Fibroblast of lung (primary cell): ENCODE measurements at places on chromosomes 3 and 15. TPM values are rescaled to one million over a fixed set of nuclear protein-coding genes. Genes with fewer than 3 reads are reported as not detected.

Gene CKMT1B
- total RNA-seq, result not detected in 2 replicates

Gene ATP8B4
- 7.4 and 19.5 TPM in 2 replicates for total RNA-seq

Gene CPNE4
- 0.17 TPM in 1 of 2 replicates, not detected in the other for total RNA-seq

Gene MAN2A2
- 18.2 and 36.0 TPM in 2 replicates for total RNA-seq

Gene POTEB
- total RNA-seq, result not detected in 2 replicates

Gene CFAP92
- under 0.01 TPM in 1 of 2 replicates, not detected in the other for total RNA-seq

Gene SERINC4
- under 0.01 and 0.17 TPM in 2 replicates for total RNA-seq

Gene CD96
- total RNA-seq, result under 0.01 TPM in 1 of 2 replicates, not detected in the other

Gene ZIC4
- total RNA-seq, result not detected in 2 replicates

Gene METTL6
- total RNA-seq, result 37.3 and 40.8 TPM in 2 replicates

Gene COL6A6
- total RNA-seq, result under 0.01 and 0.83 TPM in 2 replicates

Gene BFSP2
- not detected in 2 replicates for total RNA-seq

Gene RARB
- 9.4 and 10.3 TPM in 2 replicates for total RNA-seq

Gene CPEB1
- 24.9 and 62.3 TPM in 2 replicates for total RNA-seq

Gene RETNLB
- total RNA-seq, result not detected in 2 replicates

Gene SENP8
- total RNA-seq, result 2.6 and 3.0 TPM in 2 replicates

Gene TRPM1
- total RNA-seq, result not detected in 2 replicates

Gene SPRED1
- 31.6 and 39.0 TPM in 2 replicates for total RNA-seq

Gene CCK
- 0.33 and 1.0 TPM in 2 replicates for total RNA-seq

Gene GRK7
- under 0.01 TPM in 1 of 2 replicates, not detected in the other for total RNA-seq

Gene SKOR1
- under 0.01 and 0.17 TPM in 2 replicates for total RNA-seq

Gene FBN1
- 260 and 446 TPM in 2 replicates for total RNA-seq

Gene DNAJC17
- total RNA-seq, result 12.8 and 17.7 TPM in 2 replicates

Gene TIMP4
- 9.8 and 12.6 TPM in 2 replicates for total RNA-seq

Gene MUSTN1
- not detected in 2 replicates for total RNA-seq

Gene CLSTN2
- total RNA-seq, result under 0.01 TPM in 2 replicates

Gene APOD
- 2.1 and 3.6 TPM in 2 replicates for total RNA-seq

Gene NAALADL2
- total RNA-seq, result 5.6 and 11.6 TPM in 2 replicates

Gene IGF2BP2
- 26.2 and 46.1 TPM in 2 replicates for total RNA-seq
